Stimulated activated CD4-positive, alpha-beta T cell treated with anti-CD3 and anti-CD28 coated beads, Interleukin-4, amount 100 ng/mL, for 24 hours (primary cell): ENCODE measurements at places on chromosomes 1 and 21.

DNA sequence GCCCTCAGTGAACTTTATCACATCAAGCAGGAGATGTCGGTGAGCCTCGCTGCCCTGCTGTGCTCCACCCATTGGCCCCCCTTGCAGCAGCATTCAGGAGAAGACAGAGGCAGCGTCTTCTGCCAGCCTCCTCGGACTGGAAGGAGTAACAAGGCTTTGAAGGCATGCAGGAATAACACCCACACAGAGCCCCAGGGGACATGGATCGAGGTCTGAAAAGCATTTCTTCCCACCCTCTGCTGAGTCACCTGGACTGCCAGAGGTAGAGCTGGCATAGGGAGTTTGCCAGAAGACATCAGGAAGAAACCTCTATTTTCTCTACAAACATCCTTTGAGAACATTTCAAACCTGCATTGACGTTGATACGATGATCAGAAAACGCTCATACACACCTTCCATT, 42.9 kb downstream of the COL18A1 start:
- DNase-seq, result no peak

- DNase-seq, result no peak
These were observed 85.4 kb upstream of the TMEM51 start for GRCh38 chr1:15068152-15068551.

GRCh38 chr21:41651406-41651805, 115.4 kb downstream of the RIPK4 start:
- no peak for DNase-seq

- DNase-seq, result no peak
These were observed 56.5 kb upstream of the ESRRG start for GRCh38 chr1:216779686-216780085.

DNA sequence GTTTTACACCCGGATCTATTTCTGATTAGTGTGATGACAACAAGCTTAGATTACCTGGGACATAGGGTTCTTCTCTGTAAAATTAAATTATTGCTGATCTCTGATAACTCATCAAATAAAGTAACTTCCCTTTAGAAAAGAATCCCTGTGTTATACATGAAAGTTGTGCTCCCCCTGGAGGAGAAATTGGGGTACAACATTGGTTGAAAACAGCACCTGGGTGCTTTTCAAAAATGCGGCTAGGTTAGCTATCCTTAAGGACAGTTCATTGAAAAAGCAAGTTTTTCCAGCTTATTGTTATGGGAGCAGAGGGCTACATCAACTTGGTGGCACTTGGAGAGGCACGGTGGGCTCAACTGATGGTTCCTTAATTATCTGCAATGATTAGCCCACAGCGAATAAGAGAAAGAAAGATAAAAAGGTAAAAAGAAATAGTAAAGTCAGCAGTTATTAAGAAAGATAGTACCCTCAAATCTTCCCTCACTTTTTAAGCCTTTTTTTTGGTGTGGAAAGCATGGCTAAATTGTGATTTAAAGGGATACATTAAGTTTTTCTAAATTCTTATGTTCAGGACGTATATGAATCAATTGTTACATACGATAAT, 97.8 kb downstream of the FMN2 start:
- DNase-seq, result peak; percentile 25

DNA sequence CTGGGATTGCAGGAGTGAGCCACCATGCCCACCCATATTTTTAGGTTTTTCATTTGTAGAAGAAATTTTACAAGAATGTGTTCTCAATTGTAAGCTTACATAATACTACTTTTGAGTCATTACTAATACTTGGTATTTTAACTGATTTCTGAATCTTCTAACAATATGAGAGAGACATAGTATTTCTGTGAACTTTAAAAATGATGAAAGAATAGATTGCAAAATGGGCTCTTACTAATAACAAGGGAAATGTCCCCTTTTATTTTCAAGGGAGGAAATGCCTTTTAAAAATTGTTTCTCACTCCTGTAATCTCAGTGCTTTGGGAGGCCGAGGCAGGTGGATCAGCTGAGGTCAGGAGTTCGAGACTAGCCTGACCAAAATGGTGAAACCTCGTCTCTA, 5.9 kb downstream of the AGO3 start:
- no peak for DNase-seq

DNA sequence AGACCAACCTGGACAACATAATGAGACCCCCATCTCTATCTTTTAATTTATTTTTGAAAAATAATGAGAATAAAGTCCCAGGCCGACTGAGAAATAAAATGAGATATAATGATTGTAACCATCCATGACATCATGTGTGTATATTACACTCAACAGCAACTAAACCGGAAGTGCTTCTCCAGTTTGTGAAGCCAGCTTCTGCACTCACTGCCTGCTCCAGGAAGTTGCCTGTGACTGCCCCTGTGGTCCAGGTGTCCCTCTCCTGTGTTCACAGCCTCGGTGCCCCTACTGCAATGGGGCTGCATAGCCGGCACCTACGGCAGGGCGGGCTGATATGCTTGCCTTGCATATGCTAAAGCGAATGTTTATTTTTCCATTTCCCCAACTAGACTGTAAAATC, 68.3 kb downstream of the SSBP3 start:
- no peak for DNase-seq

DNA sequence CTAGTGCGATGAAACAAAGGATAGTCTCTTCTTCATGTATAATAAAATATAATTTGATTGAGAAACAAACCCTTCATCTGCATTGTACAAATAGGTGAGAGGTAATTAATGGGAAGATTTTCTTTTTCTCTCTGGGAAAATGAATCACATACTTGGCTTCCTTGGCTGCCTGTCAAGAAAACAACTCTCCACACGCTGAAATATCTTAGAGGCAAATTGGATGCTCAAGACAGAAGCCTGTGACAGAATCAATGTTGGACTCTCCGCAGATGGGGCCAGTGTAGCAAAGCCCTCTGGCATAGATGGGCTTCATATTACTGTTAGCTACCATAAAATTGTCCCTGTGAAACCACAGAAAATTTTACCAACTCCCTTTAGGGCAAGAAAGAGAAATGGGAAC, 186.6 kb downstream of the GRIK1 start:
- no peak for DNase-seq

- no peak for DNase-seq
These were observed 28.3 kb upstream of the VASH2 start for GRCh38 chr1:212922016-212922415.

DNA sequence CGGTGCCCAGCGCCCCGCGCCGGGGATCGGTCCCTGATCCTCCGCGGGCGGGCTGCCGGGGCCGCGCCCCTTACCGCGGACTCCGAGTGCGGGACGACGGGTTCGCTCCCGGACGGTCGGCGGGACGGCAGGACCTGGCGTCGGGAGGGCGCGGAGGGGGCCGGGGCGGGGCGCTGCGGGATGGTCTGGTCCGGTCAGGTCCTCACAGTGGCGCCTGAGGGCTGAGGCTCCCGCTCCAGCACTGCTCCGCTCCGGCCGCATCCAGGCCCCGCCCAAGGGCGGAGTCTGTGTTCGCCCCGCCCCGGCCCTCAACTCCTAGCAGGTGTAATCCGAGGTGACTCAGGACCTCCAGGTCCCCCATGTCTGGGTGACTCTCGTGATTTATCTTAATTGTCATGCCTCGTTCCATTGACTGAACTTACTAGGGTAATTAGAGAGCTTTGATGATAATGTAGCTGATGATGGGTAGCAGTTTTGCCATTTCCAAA, at the start of gene RAB3B:
TSS of gene RAB3B (minus strand) at position 223 of the 488 bp plus-strand sequence. CDS start 13,583 bp downstream, outside the sequence.
- DNase-seq, result peak; percentile 81

- DNase-seq, result no peak
These were observed 270.6 kb upstream of the ZRANB2 start for GRCh38 chr1:71351438-71351837.

DNA sequence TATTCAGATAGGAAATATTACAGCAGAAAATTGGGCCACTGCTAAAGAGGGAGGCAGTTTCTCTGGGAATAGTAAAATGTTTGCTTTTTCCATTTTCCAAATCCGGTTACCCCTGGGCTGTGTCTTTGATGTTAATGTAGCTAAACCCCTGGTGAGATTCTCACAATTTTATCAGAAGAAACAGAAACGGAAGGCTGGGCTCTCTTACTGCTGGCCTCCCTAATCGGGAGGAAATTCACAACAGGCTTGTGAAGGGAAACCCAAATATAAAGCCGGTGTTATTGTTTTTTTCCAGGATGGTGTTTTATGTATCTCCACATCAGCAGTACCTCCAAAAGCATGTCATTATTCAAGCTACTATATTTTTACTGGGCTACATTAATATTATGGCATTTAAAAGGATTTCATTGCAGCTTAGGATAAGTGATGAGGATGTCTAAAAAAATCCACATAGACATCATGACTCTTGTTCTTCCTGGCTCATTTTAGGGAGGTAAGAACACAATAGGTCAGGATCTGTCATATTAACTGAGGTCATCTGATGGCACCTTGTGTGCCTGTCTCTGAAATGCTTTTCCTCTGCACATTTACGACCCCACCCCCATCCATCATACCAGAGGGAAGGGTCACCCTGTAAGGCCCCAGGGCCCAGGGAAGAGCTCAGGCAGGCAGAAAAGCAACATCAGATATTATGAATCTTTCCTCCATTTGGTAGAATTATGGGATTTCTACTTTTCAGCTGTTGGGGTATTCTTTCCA, 158.7 kb downstream of the DSCAM start:
- no peak for DNase-seq

GRCh38 chr1:180253585-180254495, 23.8 kb downstream of the LHX4 start:
- no peak for DNase-seq

DNA sequence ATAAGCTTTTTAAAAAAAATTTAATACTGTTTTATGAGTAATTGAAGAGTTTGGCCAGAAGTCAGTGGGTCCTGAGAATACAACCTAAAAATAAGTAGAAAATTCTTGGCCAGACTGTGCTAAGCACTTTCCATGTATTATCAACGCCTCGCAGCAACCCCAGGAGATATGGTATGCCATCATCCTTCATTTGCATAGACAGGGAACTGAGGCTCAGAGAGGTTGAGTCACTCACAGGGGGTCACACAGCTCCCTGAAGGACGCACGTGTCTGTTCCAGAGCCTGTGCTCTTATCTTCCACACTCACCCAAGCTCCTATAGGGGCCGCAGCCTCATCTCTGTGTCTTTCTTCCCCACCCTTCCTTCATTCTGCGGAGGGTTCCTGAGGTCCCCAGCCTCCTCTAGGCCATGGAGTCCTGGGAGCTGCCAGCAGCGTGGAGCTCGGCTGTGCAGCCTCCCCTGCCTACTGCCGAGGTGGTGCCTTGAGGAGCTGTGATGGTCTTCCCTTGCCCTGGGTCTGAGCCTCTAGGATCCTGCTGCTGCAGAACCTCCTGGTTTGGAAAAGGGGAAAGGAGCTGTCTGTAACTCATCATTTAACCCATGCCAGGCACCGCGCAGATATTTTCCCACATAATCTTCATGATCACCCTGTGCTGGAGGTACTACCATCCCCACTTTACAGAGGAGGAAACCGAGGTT, 30.3 kb upstream of the ECE1 start:
- DNase-seq, result no peak

- DNase-seq, result no peak
These were observed 83.0 kb downstream of the ST6GALNAC5 start for GRCh38 chr1:76950306-76950705.

DNA sequence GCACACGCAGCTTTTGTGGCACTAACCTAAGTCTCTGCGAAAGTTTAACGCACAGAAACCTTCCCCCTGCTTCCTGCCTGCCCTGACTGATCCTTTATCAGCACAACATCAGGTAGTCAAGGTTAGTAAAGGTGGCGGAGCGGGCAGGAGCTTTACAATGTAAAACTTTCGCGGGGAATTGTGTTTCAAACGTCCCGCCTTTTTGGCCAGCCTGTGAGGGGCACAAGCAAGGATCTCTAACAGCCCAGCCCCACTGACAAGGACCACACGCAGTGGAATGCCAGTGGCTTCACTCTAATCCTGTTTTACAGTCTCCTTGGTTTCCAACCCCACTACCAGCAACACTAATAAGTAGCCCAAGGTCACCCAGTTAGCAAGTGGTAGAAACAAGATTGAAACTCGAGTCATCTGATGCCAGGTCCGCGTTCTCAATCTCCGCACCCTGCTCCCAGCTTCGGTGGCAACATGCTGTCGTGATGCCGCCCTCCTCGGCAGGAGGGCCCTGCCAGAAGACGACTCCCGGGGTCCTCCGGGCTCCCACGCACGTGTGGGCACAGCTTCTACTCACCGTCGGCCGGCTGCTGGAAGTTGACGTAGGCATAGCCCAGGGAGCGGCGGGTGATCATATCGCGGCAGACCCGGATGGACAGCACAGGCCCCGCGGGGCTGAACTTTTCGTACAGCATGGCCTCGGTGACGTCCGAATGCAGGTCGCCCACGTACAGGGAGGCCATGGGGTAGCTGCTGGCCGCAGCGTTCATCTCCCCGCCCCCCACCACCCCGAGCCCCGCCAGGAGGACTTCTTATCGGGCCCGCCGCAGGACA, 1.2 kb downstream of the PABPC4 start:
- peak; percentile 49 for DNase-seq

DNA sequence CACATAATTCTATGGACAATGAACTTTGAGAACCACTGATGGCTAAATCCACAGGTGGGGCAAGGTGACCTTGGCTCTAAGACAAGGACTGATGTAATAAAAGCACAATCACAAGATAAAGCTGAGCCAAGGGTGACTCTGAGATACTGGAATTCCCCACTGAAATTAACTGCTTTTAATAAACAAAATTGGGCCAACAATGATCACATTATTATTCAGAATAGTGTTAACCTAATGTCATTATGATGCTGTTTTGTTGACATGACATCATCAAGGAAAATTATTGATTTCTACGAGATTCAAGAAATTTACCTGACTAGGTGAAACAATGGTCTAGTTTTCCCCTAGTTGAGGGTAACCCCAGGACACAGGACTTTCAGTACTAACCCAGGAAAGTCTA, 273.7 kb upstream of the NFIA start:
- DNase-seq, result no peak

GRCh38 chr1:232996143-232996542, 45.7 kb downstream of the NTPCR start:
- DNase-seq, result no peak

- no peak for DNase-seq
These were observed 29.3 kb upstream of the BCAS2 start for GRCh38 chr1:114610546-114611245.

DNA sequence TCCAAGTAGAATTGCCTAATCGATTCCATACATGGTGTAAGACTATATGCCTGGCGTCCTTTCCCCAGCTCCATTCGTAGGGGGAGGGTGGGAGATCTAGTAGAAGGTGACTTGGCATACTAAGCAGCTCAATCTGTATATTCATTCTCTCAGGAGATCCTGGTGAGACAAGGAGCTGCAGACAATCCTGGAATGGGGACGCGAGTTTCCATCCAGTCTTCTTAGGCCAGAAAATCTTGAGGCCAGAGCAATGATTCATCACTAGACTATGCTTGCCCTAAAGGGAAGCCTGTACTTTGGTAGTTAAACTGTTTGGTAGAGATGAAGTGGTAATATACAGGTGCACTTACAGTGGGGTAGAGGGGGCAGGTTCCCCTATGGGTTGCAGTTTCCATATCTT, 468.7 kb downstream of the ADGRL2 start:
- DNase-seq, result no peak

DNA sequence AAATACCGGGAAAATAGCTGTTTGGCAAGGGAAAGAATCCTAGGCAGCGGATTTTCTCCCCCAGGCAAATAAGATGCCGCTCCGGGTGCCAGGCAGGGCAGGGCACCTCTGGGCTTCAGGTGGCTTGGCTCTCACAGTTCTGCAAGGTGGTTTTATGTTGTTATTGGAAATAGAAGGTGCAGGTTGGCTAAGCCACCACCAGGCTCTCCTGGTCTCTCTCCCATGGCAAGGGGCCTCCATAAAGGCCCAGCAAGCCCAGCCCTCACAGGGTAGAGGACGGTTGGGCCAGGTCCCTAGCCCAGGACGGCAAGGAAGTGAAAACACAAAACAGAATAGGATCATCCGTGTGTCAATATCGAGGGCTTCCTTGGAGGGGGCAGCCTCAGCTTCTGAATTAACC, 37.6 kb upstream of the GPR153 start:
- DNase-seq, result no peak

GRCh38 chr1:30081379-30082102, 641.8 kb downstream of the MATN1 start:
- no peak for DNase-seq
